Aorta (tissue), 5 donors: ENCODE measurements at places on chromosomes 12 and 14. TPM values are rescaled to one million over a fixed set of nuclear protein-coding genes. Genes with fewer than 3 reads are reported as not detected.
A peak's percentile ranks its signal among the peaks of the same experiment; 100 is the strongest.

SPRING1 gene
- 12.7 TPM for polyA plus RNA-seq

FBLN5 gene
- polyA plus RNA-seq: 735 TPM

KRT73 gene
- not detected for polyA plus RNA-seq

CDKN3 gene
- polyA plus RNA-seq: 4.8 TPM

LHX5 gene
- not detected for polyA plus RNA-seq

PSMB5 gene
- polyA plus RNA-seq: 116 TPM

TBX5 gene
- polyA plus RNA-seq: not detected

KLRC2 gene
- 2.1 TPM for polyA plus RNA-seq

RHEBL1 gene
- polyA plus RNA-seq: 2.4 TPM

ITGB7 gene
- 4.9 TPM for polyA plus RNA-seq

ZNF705A gene
- not detected for polyA plus RNA-seq

ZNF605 gene
- polyA plus RNA-seq: 1.0 TPM

SIX6 gene
- polyA plus RNA-seq: not detected

CCDC198 gene
- polyA plus RNA-seq: not detected

LTBR gene
- polyA plus RNA-seq: 87.8 TPM

DCAF11 gene
- 41.8 TPM for polyA plus RNA-seq

DAD1 gene
- 309 TPM for polyA plus RNA-seq

GRCh38 chr14:99039331-99040041 lies 232.5 kb downstream of the BCL11B start:
- no peak for DNase-seq

DNA sequence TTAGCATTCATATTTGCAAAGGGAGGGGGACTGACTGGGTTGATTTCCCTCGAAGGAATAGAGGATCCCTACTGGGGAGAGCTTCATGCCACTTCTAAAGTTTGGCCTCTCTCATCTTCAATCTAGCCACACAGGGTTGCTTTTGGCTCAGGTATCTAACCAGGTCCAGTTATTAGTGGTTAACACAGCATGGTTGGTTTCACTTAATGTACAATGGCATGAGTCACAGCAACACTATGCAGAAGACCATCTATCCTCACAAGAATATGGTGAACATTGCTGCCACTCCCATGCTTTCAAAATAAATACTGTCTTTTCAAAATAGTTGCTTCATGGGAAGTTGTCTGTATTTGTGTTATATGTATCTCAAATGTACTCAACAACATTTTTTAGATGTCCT lies 6.6 kb upstream of the RAB3IP start:
- DNase-seq: no peak

DNA sequence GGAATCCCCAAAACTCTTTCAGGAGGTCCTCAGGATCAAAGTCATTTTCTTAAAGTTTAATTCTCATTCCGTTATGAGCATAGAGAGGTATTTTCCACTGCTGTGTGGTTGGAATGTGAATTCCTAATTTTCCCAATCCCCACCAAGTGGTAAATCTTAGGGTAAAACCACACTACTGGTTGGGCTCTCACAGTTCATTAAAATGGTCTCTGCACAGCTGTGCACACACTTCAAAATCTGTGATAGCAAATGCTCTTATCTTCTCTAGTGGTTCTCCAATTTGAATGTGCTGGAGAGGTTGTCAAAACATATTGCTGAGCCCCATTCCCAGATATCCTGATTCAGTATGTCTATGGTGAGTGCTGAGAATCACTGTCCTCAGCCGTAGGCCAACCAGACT lies 189.1 kb downstream of the BMP4 start:
- no peak for DNase-seq

- peak; percentile 72 for DNase-seq
These were observed 54.5 kb downstream of the VCPKMT start for GRCh38 chr14:50061664-50062437.

DNA sequence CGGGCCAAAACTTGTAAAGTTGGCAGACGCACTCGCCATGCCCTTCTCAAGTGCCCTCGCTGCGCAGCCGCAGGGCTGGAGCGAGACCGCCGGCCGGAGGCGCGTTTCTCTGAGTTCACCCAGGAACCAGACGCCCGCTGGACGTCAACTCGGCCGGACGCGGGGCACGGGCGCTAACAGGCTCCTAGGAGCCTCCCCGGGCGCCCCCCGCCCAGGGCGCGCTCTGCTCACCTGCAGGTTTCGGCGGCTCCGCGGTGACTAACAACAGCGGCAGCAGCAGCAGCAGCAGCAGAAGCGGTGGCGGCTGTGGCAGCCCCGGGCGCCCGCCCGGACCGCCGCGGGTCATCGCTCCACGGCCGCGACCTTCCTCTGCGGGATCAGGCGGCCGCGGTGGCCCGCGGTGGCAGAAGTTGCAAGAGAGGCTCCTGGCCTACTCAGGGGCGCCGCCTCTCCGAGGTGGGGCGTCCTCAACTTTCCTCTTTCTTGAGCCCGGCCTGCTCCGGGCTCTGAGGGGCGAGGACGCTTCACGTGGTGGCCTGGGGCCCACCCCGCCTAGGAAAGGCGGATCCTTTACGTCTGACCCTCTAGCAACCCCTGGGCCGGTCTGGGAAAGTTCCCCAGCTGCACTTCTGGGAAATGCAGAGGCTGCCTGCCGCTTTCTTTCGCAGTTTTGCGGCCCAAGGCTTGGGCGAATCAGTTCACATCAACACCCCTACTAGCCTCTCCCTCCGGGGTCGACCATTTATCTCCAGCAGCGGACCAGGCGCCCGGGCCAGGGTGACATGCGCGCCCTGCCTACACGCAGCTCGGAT lies at the start of gene PLBD1:
TSS of gene PLBD1 (minus strand) at position 533 of the 812 bp plus-strand sequence. CDS start at position 346, 187 bp downstream.
- DNase-seq: peak; percentile 85

- DNase-seq: no peak
These were observed 207.0 kb upstream of the CDKN3 start for GRCh38 chr14:54189748-54190354.

- DNase-seq: no peak
These were observed 46.1 kb upstream of the PTPRO start for GRCh38 chr12:15276088-15276698.

GRCh38 chr14:67068251-67068650 lies 121.0 kb upstream of the GARIN2 start:
- no peak for DNase-seq

DNA sequence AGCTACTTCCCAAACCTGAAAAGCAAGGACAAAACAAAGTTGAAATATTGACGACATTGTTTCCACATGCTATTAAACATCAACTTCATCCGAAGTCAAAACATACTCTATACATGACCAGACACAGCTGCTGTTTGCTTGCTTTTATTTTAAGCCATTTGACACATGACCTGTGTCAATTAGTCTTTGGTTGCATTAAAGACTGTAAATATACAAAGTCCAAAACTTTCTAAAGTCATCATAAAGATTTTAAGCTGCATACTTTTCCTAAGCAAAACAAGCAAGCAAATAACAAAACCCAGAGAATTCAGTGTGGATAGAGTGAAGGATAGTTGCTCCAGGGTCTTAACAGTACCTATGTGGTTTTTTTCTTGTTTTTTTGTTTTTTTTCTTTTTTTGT lies 21.8 kb downstream of the HAL start:
- DNase-seq: no peak

- no peak for DNase-seq
These were observed 48.2 kb upstream of the FRMD6 start for GRCh38 chr14:51603495-51603894.

DNA sequence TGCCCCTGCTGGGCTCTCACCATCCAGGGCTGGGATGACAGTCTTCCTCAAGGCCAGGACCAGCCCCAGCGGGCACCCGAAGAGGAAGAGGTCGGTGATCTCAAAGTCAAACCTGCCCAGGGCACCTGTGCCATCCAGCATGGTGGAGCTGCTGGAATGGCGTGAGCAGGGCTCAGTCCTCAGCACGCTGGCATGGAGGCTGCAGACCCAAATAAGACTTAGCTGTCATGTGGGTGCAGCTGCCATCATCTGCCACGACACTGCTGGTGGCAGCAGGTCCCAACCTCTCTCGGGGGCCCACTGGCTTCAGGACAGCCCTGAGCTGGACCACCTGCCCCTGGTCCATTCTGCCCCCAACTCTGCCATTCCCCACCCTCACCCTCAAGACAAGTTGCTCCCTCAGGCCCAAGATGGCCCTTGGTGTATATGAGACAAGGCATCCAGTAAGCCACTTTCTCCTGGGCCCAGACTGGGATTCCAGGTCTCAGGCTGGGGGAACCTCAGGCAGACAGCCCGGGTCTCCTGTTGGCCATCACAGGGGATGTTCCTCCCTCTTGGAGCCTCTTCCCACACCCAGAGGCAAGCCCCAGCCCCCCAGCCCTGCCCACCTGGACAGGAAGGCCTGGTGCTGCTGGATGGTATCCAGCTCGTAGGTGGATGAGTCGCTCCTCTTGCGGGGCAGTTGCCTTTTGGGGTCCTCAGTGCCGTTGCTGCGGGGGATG lies 14.5 kb downstream of the ARL6IP4 start:
- DNase-seq: no peak

DNA sequence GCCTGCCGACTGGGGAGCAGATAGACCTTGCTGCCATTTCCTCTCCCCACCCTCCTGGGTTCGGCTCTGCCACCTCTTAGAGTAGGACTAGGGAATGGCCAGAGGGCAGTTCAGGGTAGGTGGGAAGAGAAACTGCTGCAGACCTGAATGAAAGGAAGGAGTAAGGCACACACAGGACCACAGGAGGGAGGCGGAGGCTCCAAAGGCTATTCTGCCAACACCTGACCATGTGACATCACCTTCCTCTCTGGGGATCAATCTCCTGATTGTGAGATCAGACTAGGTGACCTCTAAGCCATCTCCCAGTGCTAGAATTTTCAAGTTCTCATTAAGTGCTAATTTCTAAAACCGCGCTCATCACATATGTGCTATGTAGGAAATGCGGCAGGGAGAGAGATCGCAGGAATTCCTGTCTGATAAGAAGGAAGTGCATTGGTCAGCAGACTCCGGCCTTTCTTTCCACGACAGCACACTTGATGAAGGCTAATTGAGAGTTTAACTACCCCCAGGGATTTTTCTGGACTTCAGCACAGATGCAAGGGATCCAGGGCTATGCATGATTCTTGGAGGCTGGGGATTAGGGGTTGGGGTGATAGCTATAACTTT lies 11.5 kb upstream of the TSPAN11 start:
- no peak for DNase-seq

GRCh38 chr14:78950649-78951048 lies 780.5 kb downstream of the NRXN3 start:
- DNase-seq: no peak

DNA sequence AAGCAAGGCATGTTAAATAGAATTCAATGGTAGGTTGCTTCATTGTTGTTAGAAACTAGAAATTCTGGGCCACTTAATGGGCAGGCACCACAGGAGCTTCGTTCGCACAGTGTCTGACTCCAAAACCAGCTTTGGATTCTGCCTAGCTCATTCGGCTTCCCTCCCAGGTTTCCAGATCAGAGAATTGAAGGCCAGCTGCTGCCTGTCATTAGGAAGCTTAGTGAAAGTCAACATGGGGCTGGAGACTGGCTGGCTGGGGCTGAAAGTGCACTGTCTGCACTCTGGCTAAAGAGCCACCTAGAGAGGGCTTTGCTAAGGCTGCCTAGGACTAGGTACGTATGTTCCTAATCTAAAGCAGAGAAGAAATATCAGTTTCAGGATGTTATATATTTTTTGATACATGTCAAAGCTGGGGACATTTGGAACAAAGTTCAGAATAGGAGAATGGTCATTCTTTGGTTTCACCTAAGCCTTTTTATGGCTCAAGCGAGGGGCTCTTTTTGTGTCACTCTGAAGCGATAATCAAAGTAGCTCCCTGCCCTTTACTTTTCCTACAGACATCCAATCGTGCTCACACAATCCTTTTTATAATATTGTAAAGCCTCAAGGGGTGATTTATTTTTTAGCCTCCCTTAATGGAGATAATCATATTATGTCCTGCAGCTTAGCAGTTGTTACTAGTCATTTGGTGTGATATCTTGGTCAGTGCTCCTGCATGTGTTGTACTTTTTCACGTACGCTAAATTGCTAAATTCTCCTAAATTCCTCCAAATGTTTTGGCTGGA lies 238.5 kb upstream of the NAV3 start:
- no peak for DNase-seq

DNA sequence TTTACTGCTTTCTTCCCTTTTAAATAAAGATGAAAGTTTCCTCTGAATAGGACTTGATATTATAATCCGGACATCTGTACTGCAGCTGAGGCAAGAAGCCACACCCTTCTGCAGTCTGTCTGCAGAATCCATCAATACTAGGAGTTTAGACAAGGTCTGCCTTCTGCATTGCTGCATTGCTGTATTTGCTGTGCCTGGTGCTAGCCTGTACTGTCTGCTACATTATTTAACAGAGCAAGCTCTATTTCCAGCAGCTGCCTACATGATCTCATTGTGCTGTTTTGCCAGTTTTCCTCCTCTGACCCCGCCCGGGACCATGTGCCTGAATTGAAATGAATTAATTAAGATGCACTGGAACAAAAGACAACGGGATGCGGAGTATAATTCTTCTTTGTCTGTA lies 1.7 kb downstream of the TUBA1A start:
- DNase-seq: peak; percentile 66

DNA sequence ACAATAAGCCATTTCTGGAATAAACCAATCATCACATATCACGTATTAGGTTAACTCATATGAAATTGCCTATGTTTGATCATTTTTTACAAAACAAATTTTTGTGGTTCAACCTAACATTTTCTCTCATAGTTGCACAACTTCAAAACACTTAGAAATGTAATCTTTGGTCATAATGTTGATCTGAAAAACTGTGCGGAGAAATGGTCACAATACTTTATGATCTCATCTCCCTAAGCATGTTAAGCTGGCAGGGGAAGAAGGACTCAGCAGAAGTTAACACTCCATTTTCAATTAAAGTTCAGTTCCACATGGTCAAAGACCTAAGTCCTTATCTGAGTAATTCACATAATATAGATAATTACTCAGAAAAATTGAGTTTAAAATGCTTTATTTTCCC lies 194.8 kb downstream of the CAPZA3 start:
- DNase-seq: no peak

- DNase-seq: no peak
These were observed 4.4 kb upstream of the CFL2 start for GRCh38 chr14:34718750-34719304.

GRCh38 chr14:33563901-33564197 lies 387.0 kb downstream of the EGLN3 start:
- no peak for DNase-seq

- DNase-seq: no peak
These were observed 42.7 kb downstream of the RIN3 start for GRCh38 chr14:92556255-92556741.

GRCh38 chr12:89016970-89017778 lies 335.1 kb downstream of the DUSP6 start:
- DNase-seq: no peak

- no peak for DNase-seq
These were observed 89.4 kb downstream of the GALNT8 start for GRCh38 chr12:4809449-4810218.

GRCh38 chr12:26976687-26977086 lies 37.5 kb downstream of the TM7SF3 start:
- DNase-seq: no peak

DNA sequence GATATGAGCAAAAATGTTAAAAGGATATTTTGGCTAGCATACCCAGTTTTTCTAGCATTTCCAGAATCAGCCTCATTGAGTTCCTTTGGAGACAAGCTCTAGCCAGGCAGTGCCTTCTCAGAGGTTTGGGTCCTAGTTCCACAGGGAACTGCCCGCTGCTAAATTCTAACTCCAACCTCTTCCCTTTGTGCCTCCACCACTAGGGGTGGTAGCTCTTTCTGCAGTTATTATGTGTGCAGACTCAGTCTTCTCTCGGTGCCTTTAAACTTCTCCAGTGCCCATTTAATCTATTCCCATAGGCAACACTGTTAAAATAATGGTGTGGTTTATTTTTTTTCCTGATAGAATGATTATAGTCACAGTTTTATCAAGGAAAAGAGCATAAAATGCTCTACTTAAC lies 21.5 kb upstream of the SLC25A3 start:
- no peak for DNase-seq
